ENCODE measurements at places on chromosomes 5 and 9.

DNA sequence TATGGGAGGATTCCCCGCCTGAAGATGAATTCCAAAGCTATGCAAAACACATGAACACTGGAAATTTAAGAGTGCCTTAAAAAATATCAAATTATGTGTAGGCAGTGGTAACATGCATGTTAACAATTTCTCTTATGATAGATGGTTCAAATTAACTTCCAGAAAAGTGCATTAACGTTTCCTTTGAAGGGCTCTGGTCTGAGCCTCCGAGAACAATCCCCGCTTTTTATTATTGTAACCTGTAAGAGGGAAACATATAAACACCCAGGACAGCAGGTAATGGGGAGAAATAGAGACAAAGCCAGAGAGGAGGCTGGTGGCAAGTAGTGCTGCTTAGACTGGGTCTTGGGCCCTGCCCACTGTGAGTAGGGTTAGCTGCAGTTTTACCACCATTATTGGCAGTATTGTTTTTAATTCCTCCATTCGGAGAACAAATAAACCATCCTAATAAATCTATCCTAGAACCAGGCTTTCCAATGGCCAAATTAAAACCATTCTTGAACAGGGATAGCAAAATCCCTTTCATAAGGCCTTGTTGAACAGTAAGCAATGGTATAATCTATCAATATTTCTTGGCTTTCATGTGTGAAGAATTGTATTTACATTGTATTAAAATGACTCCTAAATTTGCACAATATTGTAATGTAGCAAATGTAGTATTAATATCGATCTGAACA is 6.3 kb downstream of the NR2F1 start:
- no peak for DNase-seq

DNA sequence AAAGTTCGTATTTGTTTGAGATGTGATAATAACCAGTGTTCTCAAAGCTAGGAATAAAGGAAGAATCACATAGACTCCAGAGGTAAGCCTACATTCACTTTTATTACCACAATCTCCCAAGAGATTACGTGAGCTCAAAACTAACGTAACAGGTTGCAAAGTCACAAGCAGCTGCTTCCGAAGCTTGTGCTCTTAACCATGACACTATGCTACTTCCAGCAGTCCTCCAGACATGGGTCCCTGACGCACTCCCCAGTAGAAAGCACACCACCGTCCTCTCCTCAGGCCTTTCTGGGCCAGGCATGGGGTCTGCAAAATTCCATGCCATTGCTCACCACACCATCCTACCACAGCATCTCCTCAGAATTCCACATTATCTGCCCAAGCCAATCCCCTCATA is 84.6 kb downstream of the PAX5 start:
- no peak for DNase-seq

DNA sequence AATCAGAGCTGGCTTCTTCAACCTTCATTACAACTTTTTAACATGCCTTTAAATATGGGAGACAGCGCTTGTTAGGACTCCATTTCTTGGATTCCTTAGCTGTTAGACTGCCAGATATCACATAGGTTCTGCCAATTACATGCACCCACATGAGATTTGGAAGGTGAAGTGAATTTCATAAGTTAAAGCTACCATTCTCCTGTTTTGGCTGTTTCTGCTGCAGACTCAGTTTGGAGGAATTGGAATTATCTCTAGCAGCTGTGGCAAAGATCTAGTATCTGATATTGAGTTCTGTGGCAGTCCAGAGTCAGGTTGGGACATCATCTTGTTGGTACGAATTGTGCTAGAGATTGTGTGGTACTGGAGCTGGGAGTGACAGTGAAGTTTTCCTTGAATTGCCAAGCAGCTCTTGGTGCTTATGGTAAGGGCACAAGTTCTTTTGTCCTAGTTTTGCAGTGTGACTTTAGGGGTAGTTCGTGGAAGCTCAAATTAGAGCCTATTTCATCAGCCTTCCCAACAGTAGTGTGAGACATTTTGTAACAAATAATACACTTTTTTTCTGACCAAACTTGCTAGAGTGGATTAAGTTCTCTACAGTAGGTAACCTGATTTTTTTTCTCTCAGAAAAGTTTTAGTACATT is 9.1 kb upstream of the PJA2 start:
- DNase-seq, result no peak

- DNase-seq, result no peak
Measured at GRCh38 chr5:11595045-11595444, 309.2 kb downstream of the CTNND2 start.

GRCh38 chr9:12680757-12681156 is 12.4 kb upstream of the TYRP1 start:
- DNase-seq, result no peak

DNA sequence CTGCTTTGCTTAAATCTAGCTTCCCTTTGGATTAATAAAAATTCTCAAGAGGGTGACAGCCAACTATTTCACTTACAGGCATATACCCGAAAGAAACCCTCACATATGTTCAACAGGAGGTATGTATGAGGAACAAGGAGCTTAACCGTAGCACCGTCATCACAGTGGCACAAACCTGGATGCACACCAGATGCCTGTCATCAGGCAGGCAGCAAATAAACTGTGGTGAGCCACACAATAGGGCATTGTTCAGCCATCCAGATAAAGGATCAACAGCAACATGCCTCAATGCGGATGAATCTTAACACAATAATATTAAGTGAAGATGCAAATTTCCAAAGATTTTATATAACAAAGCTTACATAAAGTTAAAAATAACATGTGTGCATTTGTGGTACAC is 5.5 kb upstream of the TNFSF15 start:
- DNase-seq, result no peak

GRCh38 chr9:105333811-105334210 is 89.4 kb downstream of the SLC44A1 start:
- DNase-seq, result no peak

DNA sequence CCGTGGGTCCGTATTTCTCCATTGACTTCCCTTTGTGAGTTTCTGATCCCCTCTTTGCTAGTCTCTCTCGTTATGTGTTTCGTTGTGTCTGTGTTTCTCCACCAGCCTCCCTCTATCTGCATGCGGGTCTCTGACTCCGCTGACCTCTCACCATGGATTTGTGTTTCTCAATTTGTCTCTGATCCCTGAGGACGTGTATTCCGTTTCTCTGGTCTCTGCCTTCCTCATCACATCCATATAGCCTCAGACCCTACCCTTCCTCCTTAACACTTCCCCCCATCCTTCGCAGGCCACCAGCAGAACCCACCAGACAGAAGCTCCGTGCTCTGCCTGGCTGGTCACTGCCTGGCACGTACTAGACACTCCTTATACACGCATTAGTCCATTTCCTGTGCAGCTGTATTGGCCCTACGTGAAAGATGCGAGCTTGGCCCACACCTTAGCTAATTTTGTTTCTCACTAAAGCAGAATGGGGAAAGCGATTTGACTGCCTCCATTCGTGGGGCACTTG is 631 bp downstream of the B4GALT7 start:
- DNase-seq, result no peak

- DNase-seq, result no peak
Measured at GRCh38 chr9:124934290-124934689, 6.6 kb downstream of the GOLGA1 start.

DNA sequence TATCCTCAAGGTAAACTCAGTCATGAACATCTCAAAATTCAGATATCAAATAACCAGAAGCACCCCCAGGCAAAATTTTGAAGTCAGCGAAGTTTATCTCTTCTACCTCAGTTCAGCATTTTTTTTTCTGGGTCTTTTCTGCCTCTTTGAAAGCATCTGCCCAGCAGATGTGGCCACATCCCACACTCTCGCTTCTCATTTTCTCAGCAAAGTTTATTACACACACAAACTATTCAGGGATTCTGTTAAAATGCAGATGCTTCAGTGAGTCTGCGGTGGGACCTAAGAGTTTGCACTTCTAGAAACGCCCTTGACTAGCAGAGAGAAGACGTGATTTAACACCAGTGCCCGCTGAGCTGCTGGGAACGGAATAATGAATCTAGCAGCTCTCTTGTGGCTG is 19.3 kb downstream of the RASEF start:
- DNase-seq, result no peak

GRCh38 chr5:146753641-146754040 is 124.9 kb downstream of the PPP2R2B start:
- DNase-seq, result no peak

- no peak for DNase-seq
Measured at GRCh38 chr5:180343831-180344695, 9.1 kb downstream of the GFPT2 start.

- peak; percentile 9 for DNase-seq
Measured at GRCh38 chr9:87305151-87305550, 192.5 kb upstream of the DAPK1 start.

GRCh38 chr9:111633389-111633736 is 2.2 kb downstream of the DNAJC25 start:
- no peak for DNase-seq

DNA sequence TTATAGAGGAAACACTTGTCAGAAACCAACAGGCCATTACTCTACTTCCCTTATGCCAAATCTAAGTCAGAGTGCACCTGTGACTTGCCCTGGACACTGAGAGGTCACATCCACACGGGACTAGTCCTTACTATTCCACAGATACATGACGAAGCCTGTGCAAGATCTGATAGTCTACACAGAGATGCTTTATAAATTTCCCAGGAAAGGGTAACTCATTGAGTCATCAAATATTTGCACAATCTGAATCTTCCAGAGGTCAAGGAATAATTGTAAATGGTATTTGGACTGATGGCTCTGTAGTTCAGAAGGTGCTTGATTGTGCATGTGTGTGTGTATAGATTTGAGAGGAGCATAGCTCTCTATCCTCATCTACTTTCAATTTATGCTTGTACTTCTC is 55.2 kb upstream of the JAK2 start:
- DNase-seq, result no peak
